ENCODE measurements at places on chromosomes 1 and 21. TPM values are rescaled to one million over a fixed set of nuclear protein-coding genes. Genes with fewer than 3 reads are reported as not detected.

DNA sequence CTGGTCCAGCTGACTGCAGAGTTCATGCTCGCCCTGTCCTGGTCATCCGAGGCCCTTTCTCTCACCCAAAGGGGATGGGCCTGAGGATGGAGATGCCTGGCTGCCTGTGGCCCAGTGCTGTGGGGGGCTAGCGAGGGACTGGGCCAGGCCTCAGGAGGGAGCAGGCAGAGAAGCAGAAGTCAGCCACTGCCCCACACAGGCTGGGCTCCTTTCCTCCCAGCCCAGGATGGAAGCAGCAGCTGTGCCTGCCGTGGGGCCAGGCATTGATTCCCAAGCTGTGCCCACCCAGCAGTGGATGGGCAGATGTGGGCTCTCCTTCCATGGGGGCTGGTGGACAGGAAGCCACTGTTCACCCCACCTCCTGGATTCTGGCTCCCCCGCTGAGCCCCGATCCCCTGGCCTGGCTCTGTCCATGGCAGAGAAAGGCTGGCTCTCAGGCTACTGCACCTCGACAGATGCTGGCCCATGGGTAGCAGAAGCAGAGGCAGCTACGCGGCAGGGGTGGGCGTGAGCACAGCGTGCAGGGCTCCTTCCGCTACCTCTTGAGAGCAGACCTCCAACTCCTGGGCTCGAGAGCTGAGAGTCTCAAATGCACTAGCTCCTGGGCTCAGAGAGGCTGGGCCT lies 24.6 kb downstream of the RUNX3 start:
- peak; percentile 31 for DNase-seq

DNA sequence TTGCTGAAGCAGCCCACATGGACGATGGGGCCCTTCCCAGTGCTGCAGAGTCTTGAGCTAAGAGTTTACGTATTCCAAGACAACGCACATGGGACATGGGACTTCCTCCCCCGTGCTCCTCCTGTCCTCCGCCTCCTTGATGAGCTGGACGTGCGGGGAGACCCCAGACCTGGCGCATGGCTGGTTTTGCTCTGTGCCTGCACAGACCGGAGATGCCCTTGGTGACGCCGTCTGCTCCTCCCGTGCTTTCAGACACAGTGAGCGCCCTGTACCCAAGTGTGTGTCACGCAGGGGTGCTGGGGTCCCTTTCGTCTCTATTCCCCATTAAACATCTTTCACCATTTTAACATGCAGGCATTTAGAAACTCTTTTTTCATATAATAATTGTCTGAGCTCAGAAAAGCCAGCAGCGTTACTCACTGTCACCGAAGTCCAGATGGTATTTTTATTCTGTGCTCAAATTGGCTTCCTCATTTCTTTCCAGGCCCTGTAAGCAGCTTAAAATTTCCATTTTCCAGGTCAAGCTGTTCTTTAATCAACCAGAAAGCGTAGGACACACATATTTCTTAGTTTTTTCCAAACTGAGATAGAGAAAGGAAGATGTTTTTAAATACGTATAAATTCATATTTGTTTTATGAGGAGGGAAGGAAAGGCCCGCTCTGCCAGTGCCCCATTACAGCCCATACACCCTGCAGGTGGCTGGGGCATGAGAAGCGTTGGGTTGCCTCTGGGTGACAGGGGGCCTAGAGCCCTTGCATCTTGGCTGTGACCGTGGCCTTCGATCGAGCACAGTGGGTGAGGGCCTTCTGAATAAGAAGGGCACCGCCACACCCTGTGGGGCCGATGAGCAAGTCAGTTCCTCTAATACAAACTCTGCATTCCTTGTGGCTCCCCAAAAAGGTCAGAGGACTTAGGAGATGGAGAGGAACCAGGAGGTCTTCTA lies 17.9 kb upstream of the ZBTB21 start:
- no peak for DNase-seq

DNA sequence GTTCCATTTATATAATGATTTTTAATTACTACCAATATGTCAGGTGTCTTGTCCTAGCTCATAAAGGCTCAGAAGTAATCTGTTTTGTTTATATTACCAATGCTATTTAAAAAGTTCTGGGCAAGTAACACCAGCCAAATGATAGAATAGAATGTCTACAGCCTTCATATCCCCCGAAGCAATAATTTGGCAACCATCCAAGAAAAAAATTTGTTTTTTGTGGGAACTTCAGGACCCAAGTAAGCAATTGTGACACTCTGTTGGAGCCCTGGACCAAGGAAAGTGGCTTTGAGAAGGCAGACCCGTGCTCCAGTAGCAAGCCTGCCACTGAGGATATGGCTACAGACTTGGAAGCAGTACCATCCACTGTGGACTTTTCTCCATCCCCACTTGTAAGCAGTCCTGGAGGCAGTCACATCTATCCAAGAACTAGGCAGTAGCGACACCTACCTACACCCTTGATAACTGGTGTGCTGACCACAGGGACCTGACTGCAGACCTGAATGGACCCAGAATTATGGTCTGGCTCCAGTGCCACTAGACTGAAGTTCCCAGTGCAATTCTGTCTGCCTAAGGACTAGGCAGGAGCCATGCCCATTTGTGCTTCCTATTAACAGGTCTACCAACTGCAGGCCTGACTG lies 870.7 kb upstream of the ADGRL2 start:
- no peak for DNase-seq

GRCh38 chr1:39158327-39159086 lies 46.0 kb upstream of the MACF1 start:
- no peak for DNase-seq

DNA sequence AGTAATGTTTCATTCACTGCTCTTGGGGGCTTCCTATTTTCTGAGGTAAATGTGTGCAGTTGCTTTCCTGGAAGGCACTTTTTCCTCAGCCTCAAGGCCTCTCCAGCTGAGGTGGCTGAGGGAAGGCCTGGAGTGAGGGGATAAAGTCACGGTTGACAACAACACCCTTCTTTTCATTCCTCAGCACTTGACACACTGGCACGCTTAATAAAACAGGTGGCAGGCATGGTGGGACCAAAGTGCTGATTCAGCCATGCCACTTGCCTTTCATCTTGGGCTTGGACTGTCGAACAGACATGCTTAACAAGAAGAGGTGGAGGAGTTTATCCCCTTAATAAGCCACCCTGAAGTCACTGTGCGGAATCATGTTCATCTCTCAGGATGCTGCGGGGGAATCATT lies 23.6 kb upstream of the GRHL3 start:
- DNase-seq = no peak

SLC6A17 gene
- 1.6 TPM for total RNA-seq

DNA sequence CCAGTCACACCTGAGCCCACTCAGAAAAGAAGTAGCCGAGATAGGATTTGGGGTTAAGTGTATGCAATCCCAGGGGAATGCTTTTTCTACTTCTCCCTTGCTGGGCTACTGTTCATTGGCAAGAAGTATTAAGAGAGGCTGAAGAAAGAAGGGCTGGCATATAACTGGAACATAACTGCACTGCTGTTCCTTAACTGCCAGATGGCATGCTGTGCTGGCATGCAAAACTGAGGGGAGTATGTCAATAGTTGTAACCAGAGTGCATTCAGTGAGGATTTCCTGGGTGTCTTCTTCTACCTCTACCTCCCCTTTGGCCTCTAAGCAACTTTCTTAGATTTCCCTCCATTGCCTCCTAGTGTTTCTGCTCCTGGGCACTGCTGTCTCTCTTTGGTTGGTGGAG lies 66.4 kb downstream of the TNR start:
- no peak for DNase-seq
